ENCODE measurements at places on chromosomes 7 and 10.

- DNase-seq, result peak; percentile 20
These were observed 32.7 kb downstream of the DPY19L1 start for GRCh38 chr7:35004531-35005095.

DNA sequence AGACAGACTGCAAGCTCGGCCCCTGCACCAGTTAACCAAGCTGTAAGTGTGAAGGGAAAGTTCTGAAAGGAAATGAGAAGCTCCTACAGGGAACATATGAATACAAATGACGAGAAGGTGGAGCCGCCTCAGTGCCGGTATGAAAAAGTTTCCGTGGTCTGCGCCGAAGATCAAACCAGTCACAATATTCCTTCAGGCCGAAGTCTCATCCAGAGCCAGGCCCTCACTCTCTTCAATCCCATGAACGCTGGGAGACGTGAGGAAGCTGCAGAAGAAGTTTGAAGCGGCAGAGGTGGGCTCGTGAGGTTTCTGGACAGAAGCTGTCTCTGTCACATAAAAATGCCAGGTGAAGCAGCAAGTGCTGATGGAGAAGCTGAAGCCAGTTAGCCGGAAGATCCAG lies 71.9 kb downstream of the CFAP46 start:
- no peak for DNase-seq

- DNase-seq, result no peak
These were observed 809 bp upstream of the OGA start for GRCh38 chr10:101818872-101819633.

- DNase-seq, result peak; percentile 38
These were observed 113.9 kb upstream of the PFKP start for GRCh38 chr10:2953495-2953894.

GRCh38 chr10:51092402-51092801 lies 18.1 kb downstream of the PRKG1 start:
- DNase-seq, result peak; percentile 52
